ENCODE measurements at places on chromosomes 4 and X.

- DNase-seq = no peak
These were observed 24.3 kb downstream of the SHROOM3 start for GRCh38 chr4:76459291-76459723.

GRCh38 chr4:76624241-76624681 lies 189.2 kb downstream of the SHROOM3 start:
- no peak for DNase-seq

DNA sequence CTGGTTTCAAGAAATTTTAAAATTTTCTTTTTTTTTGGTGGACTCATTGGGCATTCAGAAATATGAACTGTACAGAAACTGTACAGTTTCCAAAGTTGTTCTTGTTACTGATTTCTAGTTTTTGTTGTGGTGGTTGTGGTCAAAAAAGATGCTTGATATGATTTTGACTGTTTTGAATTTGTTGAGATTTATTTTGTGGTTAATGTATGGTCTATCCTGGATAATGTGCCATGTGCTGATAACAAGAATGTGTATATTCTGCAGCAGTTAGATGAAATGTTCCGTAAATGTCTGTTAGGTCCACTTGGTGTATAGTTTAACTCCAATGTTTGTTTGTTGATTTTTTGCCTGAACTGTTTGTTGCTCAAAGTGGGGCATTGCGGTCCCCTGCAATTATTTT lies 127.6 kb upstream of the NUDT6 start:
- DNase-seq = no peak

DNA sequence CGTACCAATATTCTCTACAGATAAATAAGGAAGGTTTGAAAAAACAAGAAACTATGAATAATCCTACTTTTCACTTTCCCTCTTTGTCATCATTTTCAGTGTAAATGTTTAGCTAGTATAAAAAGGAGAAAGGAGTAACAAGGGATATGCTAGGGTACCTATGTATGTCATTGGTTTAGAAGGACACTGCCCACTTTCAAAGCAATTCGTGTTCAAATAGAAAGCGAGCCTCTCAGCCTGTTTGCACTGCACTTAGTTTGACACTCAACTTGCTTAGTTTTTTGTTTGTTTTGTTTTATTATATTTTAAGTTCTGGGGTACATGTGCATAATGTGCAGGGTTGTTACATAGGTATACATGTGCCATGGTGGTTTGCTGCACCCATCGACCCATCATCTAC lies 21.6 kb upstream of the RXFP1 start:
- no peak for DNase-seq

GRCh38 chrX:30219372-30219771 lies 4.0 kb downstream of the MAGEB2 start:
- no peak for DNase-seq

DNA sequence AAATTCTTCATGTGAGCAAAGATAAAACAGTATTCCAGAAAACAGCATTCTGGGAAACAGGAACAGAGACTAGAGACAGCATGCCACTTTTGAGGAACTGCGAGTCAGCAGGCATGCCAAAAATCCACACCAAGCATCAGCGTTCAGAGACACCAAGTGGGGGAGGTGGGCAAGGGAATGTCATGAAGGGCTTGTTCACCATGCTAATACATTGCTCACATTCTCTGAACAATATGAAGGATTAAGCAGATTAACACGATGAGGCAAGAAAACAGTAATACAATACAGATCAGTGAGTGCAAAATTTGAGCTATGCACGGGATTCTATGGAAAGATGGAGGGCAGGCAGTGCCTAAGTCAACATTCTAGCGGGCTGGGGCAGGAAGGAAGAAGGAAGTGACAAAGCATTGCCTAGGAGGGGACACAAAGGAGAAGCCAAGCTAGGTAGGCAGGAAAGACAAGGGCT lies 278.3 kb downstream of the FBXW7 start:
- DNase-seq = no peak

DNA sequence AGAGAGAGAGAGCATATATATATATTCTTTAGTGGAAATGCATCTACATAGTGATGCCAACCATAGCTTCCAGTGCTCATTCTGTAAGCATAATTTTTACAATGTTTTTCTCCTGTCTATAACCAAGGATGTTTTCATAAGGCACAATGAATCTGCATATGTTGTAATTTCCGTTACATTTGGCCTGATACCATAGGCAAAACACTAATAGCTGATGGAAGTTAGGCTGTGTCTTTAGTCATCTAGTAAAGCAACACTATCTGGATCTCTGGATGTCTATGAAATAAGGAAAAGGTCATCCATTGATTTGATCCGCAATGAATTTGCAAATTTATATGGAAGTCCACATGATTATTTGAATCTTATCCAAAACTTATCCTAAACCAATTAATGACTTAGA lies 8.1 kb downstream of the PCDH7 start:
- DNase-seq = no peak

DNA sequence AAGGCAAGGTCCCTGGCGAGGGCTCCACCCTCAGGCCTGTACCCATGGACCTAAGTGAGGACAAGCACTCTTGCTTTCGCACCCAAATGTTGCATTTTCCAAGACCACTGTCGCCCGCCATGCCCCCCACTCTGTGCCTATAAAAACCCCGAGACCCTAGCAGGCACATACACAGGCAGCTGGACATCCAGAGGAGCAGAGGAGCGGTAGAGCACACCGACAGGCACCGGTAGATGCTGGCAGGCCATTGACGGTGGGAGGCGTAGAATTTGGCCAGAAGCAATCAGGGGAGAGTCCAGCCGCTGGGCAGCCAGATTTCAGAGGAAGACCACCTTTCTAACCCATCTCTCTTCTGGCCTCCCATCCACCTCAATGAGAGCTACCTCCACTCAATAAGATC lies 715.2 kb upstream of the AADAT start:
- no peak for DNase-seq

DNA sequence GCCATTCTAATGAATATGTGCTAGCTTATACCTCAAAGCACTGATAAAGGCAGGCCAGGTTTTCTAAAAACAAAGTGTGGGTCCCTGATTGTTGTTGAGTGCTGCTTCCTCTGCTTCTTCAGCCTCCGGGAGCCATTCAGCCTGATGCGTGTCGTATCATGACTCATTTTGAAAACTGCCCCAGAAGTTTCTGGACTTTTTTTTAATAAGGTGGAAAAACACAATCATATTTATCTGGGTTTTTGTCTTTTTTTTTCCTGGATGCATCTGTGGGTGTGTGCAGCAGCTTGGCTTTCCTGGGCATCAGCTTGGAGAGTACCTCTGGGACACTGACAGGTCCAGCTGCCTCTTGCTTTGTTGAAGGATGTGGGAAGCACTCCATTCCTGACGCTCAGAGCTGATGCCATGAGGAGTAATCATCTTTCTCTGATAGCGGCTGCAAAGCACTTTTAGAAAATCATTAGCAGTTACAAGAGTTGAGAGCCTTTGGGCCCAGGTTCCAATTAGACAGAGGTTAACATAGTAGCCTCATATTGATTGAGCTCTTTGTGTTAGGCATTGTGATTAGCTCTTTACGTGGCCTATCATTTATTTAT lies 66.9 kb downstream of the PARM1 start:
- no peak for DNase-seq

DNA sequence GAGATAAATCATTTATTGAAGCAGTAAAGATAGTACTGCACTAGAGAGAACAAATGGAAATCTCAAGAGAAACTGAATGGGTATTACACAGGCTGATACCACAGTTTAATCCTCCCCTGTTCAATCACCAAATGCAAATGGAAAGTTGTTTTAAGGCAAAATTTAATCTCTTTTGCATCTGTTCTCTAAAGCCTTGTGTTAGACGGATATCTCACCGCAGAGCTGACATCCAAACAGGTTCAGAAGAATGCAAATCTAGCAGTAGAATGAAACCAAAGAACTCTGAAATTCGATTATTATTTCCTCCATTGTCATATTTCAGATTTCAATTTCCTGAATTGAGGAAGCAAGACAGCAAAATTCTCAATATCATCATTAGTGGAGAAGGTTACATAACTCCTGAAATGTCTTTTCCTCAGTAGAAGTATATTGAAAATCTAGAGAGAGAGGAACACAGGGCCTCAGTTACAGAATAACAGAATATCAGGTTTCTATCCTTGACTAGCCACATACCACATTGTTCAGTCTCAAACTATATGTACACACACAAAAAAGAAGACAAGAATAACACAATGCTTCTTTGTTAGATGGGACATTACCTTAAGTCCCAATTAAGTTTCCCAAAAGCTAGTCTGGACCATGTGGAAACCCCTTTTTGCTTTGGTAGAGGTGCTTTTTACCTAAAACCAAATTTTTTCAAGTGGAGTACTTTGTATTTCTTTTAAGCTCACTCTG lies 94.1 kb upstream of the BANK1 start:
- no peak for DNase-seq

DNA sequence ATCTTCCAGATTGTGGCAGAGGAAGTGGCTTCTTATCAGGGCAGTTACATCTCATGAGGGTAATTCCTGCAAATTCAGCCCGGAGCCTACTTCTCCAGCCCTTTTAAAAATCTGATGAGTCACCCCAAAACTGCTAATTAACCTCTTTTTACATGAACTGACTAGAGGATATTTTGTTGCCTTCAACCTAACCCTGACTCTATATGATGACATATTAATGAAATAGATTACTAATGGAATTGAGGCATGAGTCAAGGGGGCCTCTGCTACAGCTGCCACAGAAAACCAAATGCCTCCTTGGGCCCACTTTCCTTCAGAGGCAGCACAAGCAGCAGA lies 72.5 kb downstream of the QRFPR start:
- DNase-seq = no peak

- peak; percentile 79 for DNase-seq
These were observed 1.1 kb downstream of the HNRNPDL start for GRCh38 chr4:82428969-82429727.

DNA sequence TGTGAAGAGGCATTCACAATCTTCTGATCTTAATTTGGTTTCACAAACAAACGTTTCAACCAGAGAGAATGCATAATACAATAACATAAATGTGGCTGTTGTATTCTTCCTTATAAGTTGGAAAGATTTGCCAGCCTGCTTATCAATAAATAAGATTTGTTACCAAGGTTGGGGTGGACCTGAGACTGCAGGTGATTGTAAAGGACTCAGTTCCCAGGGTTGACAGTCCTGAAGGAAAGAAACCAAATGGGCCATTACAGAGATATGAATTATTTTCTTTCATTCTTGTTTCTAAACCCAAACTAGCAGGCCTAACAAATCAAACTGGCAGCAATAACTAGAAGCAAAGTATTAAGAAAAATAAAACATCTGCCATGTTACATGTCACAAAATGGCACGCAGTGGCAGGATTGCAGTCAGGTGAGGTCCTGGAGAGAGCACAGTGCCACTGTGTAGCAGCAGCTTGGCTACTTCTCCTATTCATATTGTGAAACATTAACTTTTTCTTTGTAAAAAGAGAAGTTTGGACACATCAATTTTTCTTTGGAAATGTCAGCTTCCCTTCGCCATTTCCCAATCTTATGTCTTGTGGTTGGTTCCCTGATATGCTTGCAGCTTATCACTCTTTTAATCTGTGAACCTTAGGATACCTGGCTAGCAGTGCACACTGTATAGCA lies 133.8 kb upstream of the EMCN start:
- DNase-seq = no peak

DNA sequence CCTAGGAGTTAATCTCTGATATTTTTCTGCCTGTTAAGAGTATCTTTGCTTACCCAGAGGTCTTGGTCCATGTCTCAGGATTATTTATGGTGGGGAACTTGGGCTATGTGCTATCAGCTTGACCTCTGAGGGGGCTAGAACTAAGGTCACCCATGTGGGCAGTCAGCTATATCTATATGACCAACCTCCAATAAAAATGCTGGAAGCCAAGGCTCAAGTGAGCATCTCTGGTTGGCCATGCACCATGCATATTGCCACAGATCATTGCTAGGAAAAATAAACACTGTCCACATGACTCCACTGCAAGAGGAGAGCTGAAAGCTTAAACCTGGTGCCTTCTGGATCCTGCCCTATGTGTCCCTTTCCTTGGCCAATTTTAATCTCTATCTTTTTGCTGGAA lies 196.5 kb upstream of the SLC7A11 start:
- no peak for DNase-seq

DNA sequence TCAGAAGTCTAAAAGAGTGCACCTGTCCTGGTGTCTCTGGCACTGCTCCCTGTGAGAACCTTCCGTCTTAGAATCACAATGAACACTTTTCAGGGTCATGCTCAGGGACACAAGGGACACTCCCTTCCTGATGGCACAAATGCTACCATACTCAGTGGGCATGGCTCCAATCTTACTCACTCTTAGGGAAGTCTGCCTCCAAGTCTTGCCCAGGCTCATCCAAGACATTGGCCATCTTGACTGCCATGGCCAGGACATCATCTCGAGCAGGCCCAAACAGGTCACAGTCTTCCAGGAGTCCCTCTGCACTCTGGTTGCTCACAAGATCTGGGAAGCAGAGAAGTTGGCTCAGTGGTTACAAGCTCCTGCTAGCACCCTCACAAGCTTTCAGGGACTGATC lies 8.8 kb downstream of the ZMYM3 start:
- DNase-seq = no peak

DNA sequence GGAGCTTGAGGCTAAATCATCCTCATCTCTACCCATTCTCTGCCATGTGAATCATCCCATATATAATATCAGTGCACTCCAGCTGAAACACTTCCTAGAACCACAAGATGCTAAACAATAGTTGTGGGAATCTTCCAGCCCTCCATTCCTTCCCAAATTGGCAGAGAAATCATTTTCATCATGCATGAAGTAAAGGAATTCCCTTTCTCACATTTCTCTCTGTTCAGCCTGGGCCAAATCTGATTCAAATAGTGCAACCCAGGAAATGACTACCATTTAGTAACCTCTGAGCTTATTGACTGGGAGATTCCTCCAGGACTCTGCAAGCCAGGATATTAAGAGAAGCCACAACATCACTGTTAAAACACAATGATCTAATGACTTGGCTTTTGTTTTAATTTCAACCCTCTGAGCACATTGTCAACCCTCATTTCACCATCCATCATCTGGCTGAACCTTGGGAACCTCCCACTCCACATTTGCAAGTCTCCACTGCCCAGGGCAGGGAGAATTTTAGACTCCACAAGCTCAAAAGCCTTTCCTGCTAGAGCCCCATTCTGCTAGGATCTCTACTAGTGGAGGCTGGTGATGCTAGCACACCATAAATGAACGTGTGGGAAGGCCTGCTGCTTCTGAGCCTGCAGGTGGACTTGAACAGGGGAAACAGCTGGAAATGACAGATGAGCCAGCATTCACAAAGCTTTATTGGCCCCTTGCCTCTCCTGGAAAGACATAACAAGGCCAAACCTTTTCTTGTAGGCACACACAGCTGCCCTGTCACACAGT lies 133.9 kb downstream of the TET2 start:
- no peak for DNase-seq
